ENCODE measurements at places on chromosomes 13 and 19. TPM values are rescaled to one million over a fixed set of nuclear protein-coding genes. Genes with fewer than 3 reads are reported as not detected.

The GNA15 gene
- total RNA-seq = 100 TPM

The PNMA8C gene
- not detected for total RNA-seq

The CAMSAP3 gene
- 3.8 TPM for total RNA-seq

The B3GNT3 gene
- total RNA-seq = 2.3 TPM

The FGF22 gene
- not detected for total RNA-seq

The EDNRB gene
- total RNA-seq = 0.83 TPM

The CDX2 gene
- not detected for total RNA-seq

The CEACAM1 gene
- total RNA-seq = 1.8 TPM

The F10 gene
- not detected for total RNA-seq

The SPRED3 gene
- total RNA-seq = 4.5 TPM

The MARK4 gene
- total RNA-seq = 47.0 TPM

The KCNN4 gene
- 104 TPM for total RNA-seq

The DOHH gene
- total RNA-seq = 11.7 TPM

The ZNF208 gene
- 2.2 TPM for total RNA-seq

The GGN gene
- 0.68 TPM for total RNA-seq

The C19orf67 gene
- total RNA-seq = not detected

The ZNF667 gene
- 8.7 TPM for total RNA-seq

The B3GLCT gene
- 9.3 TPM for total RNA-seq

The FFAR1 gene
- not detected for total RNA-seq

The FGF21 gene
- not detected for total RNA-seq

The C5AR1 gene
- total RNA-seq = 0.88 TPM

The SLC7A9 gene
- total RNA-seq = not detected

The CRX gene
- total RNA-seq = not detected

The VSTM2B gene
- total RNA-seq = not detected

The KIR2DL3 gene
- not detected for total RNA-seq

The SIGLEC5 gene
- not detected for total RNA-seq

The WDR88 gene
- not detected for total RNA-seq

The RAB3A gene
- 1.8 TPM for total RNA-seq

The SGCG gene
- not detected for total RNA-seq

The CGB5 gene
- not detected for total RNA-seq

The ZNF582 gene
- total RNA-seq = 2.8 TPM

The CATSPERD gene
- total RNA-seq = not detected

The RASGRP4 gene
- total RNA-seq = not detected

The MTUS2 gene
- 1.5 TPM for total RNA-seq

The OR4F17 gene
- total RNA-seq = not detected

The GPR42 gene
- not detected for total RNA-seq

The ZNF723 gene
- not detected for total RNA-seq

The ACP5 gene
- total RNA-seq = 9.8 TPM

The PRX gene
- total RNA-seq = 2.3 TPM
